CD4-positive, alpha-beta T cell (primary cell): ENCODE measurements at places on chromosomes 1 and 21. TPM values are rescaled to one million over a fixed set of nuclear protein-coding genes. Genes with fewer than 3 reads are reported as not detected.
A peak's percentile ranks its signal among the peaks of the same experiment; 100 is the strongest.

OR6K3 gene
- total RNA-seq, result not detected

GSTM3 gene
- 15.4 TPM for total RNA-seq

WNT9A gene
- not detected for total RNA-seq

ZMYND12 gene
- total RNA-seq, result 0.70 TPM

PWP2 gene
- 38.0 TPM for total RNA-seq

BTBD8 gene
- total RNA-seq, result 1.8 TPM

FAM163A gene
- 0.08 TPM for total RNA-seq

SPRR3 gene
- total RNA-seq, result not detected

SPRR2F gene
- total RNA-seq, result not detected

TRPM2 gene
- total RNA-seq, result 2.9 TPM

LYSMD1 gene
- total RNA-seq, result 0.55 TPM

DNA sequence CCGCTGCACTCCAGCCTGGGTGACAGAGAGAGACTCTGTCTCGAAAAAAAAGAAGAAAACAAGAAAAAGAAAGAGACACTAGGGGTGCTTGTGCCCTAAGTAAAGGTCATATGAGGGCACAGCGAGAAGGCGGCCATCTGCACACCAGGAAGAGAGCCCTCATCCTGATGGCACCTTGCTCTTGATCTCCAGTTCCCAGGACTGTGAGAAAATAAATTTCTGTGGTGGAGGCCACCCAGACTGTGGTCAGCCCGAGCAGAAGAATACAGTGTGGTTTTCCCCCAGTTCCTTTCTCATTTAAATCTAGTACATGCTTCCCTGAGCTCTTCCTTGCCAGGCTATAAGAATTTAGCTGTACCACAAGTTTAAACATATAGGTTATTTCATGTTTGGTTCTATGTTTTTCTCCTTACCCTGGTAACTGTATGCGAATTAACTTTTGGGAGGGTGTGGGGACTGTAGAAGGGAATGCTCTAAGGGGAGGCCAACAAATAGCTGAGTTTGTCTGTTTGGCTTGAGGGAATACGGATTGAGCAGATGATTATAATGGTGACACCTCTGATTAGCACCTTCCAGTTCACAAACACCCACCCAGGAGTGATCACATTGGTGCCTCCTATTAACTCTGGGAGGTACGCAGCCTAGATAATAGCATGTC lies 119.6 kb upstream of the ERRFI1 start:
- peaks cover 38% of the 10 kb centered on the region for H3K4me1 ChIP-seq
- H3K36me3 ChIP-seq, result no peaks in the 10 kb centered on the region
- DNase-seq, result no peak
- H3K4me3 ChIP-seq, result no peak overlapping the region
- H3K27ac ChIP-seq, result no peak overlapping the region

- H3K27ac ChIP-seq, result no peak overlapping the region
- no peaks in the 10 kb centered on the region for H3K4me1 ChIP-seq
- no peaks in the 10 kb centered on the region for H3K27me3 ChIP-seq
Observed at GRCh38 chr1:215523128-215523861, 43.8 kb upstream of the KCTD3 start.

DNA sequence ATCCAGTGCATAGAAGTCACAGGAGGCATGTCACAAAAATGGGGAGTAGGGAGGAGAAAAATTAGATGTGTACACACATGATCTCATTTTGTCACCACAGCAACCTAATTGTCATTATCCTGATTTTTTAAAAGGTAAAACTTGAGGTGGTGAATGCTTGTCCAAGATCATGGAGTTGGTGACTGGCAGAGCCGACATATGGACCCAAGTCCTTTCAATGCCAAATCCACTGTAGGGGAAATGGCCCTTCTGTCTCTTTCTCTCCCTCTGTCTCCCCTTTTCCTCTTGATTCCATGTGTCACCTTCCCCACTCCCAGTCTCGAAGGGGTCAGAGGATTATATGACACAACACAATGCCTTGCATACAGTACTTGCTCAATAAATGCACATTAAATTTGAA lies 65.7 kb upstream of the JUN start:
- no peaks in the 10 kb centered on the region for H3K36me3 ChIP-seq
- H3K27ac ChIP-seq, result no peak overlapping the region
- H3K4me1 ChIP-seq, result peaks cover 2% of the 10 kb centered on the region
- H3K4me3 ChIP-seq, result no peak overlapping the region
- H3K27me3 ChIP-seq, result no peaks in the 10 kb centered on the region
- no peak for DNase-seq

DNA sequence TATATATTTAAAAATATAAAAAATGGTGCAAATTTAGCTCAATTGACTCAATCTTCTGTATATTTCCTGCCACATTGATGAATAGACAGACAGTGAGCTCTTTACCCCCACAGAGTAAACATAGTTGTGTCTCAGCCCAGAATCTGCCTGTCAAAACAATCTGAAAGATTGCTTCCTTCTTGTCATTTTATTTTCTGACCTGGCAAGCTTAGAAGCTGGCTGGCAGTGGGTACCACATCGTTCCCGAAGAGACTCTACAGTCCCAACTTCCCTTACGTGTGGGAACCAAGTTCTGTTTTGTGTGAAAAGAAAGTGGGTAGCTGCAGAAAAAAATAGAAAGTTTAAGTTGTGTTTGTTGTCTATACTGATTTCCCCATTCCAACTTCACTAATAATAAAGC lies 629.3 kb upstream of the NEGR1 start:
- H3K4me1 ChIP-seq, result no peaks in the 10 kb centered on the region
- no peak for DNase-seq
- no peak overlapping the region for H3K27ac ChIP-seq
- H3K27me3 ChIP-seq, result no peaks in the 10 kb centered on the region

- no peaks in the 10 kb centered on the region for H3K4me1 ChIP-seq
- no peak for DNase-seq
- no peaks in the 10 kb centered on the region for H3K36me3 ChIP-seq
Observed at GRCh38 chr1:210415846-210416448, 87.2 kb downstream of the HHAT start.

- no peaks in the 10 kb centered on the region for H3K36me3 ChIP-seq
- no peak overlapping the region for H3K27ac ChIP-seq
- H3K27me3 ChIP-seq, result no peaks in the 10 kb centered on the region
- H3K4me1 ChIP-seq, result peaks cover 2% of the 10 kb centered on the region
- no peak overlapping the region for H3K4me3 ChIP-seq
- no peak for DNase-seq
Observed at GRCh38 chr21:39020751-39021477, 162.3 kb downstream of the PSMG1 start.

- H3K4me3 ChIP-seq, result no peak overlapping the region
- H3K27me3 ChIP-seq, result no peaks in the 10 kb centered on the region
- no peak for DNase-seq
- H3K4me1 ChIP-seq, result no peaks in the 10 kb centered on the region
- H3K36me3 ChIP-seq, result no peaks in the 10 kb centered on the region
- H3K27ac ChIP-seq, result no peak overlapping the region
Observed at GRCh38 chr1:178023181-178023618, 53.3 kb upstream of the SEC16B start.

GRCh38 chr1:83693427-83694126 lies 305.4 kb downstream of the TTLL7 start:
- H3K36me3 ChIP-seq, result no peaks in the 10 kb centered on the region
- no peaks in the 10 kb centered on the region for H3K27me3 ChIP-seq
- peaks cover 8% of the 10 kb centered on the region for H3K4me1 ChIP-seq

GRCh38 chr1:216606047-216606637 lies 117.1 kb downstream of the ESRRG start:
- no peak overlapping the region for H3K4me3 ChIP-seq
- H3K27ac ChIP-seq, result no peak overlapping the region
- DNase-seq, result no peak
- H3K27me3 ChIP-seq, result no peaks in the 10 kb centered on the region
- H3K4me1 ChIP-seq, result no peaks in the 10 kb centered on the region

DNA sequence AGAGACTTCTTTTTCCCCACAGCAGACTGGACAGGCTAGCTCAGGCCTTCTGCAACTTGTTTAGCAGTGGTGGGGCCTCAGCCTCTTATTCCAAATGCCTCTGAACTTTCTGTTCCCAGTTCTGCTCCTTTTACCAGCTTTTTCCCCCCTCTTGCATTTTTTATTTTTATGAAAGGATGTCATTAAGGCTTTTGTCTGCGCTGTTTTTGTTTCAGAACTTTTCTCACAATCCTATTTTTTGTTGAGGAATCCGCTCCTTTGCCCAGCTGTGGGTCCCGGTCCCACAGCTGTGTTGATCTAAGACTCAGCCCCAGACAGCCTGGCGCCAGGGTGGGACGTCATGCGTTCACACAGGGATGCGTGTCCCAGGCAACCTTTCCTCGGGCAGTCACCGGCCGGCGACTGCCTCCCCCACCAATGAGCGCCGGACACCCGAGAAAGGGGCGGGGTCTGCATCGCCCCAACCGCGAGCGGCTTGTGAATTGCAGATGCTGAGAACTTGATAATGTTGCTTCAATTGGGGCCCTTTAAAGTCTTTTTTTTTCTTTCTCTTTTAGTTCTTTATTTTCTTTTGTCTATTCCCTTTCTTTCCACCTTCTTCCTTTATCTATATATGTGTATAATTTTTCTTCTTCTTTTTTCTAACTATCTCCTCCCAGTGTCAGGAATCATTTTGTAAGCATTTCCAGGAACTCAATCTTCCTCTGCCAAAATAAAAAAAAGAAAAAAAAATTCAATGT lies 3.0 kb upstream of the ID3 start:
- peak; percentile 29 for DNase-seq
- no peaks in the 10 kb centered on the region for H3K36me3 ChIP-seq
- H3K27me3 ChIP-seq, result no peaks in the 10 kb centered on the region
- H3K4me1 ChIP-seq, result peaks cover 46% of the 10 kb centered on the region
- H3K27ac ChIP-seq, result no peak overlapping the region

DNA sequence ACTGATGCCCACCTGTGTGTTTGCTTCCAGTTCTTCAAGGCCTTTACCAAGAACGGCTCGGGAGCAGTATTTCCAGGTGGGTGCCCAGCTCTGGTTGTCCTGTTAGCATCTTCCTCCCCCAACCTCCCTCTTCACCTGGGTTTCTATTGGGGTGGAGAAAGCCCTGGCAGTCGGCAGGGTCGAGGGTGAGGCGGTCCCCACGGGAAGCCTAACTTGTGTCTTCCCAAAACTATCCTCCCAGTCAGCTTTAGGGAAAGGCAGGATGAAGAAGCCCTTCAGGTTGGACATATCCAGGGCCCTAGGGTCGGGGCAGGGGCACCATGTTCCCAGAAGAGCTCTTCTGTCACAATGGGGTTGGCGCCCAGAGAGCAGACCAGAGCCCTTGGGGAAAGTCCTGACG lies 20.6 kb downstream of the QSOX1 start:
- H3K27me3 ChIP-seq, result no peaks in the 10 kb centered on the region
- H3K4me1 ChIP-seq, result no peaks in the 10 kb centered on the region
- H3K4me3 ChIP-seq, result no peak overlapping the region
- H3K36me3 ChIP-seq, result no peaks in the 10 kb centered on the region
- DNase-seq, result no peak

DNA sequence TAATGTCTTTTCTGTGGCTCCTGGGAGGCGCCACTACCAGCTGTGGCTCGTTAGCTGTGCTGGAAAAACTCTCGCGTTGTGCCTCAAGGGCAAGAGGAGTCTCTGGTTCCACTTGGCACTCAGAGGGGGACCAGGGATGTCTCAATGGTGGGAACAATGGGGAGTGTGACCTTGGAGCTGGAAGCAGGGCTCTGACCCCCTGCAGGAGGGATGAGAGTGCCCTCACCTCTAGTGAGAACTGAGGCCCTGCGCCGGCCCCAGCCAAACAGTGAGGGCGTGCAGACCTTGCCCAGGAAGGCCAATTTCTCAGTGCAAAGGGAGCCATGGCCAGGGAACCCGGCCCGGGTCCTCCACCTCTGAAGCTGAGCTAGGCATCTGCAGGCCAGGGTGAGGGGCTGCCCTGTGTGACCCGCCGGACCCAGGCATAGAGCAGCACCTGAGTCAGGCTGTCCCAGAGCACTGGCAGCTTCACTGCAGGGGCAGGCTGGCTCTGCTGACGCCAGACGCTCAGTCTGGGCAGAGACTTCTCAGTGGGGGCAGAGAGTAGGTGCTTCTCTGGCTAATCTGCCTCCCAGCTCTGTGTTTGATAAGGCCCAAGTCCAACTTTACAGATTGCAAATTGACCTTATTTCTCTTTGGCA lies 1.8 kb downstream of the RD3 start:
- DNase-seq, result no peak
- no peak overlapping the region for H3K4me3 ChIP-seq
- no peak overlapping the region for H3K27ac ChIP-seq
- H3K4me1 ChIP-seq, result no peaks in the 10 kb centered on the region

DNA sequence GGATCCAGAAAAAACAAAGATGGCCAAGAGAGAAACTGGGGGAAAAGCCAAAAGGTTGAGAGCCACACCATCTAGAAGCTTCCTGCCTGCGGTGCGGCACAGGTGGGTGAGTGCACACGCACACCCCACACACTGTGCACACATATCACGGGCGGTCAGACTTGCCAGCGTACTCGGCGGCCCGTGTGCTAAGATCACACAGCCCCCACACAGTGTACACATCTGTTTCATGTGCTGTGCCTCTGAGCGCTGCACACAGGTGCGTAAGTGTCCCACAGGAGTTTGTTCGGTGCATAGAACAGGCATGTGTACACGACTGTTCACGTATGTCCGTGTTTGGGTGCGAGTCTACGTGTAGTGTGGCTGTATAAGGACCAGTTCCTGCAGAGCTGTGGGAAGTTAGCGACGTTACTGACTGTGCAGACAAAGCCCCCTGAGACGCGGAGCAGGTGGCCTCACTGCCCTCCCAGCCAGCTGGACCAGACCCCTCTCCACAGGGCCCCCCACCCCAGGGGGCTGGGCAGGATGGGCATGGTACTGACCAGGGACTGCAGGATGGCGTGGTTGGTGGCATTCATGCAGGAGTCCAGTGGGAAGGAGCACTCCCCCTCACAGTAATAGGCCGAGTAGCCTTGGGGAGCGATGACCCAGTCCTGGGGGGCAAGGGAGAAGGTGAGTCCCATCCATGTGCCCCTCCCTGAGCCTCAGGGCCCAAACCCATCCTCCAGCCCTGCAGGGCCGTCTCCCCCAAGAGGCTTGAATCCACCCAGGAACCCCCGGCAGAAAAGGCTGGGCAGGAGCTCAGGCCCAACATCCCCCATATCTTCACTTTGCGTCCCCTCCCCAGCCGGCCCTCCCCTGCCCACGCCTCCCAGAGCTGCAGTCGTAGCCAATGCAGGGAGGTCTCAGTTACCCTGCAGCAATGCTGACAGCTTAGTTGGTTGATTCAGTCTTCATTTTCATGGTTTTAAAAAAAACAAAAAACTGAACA lies 8.3 kb downstream of the OXCT2 start:
- H3K4me3 ChIP-seq, result no peak overlapping the region
- no peak for DNase-seq
- no peak overlapping the region for H3K27ac ChIP-seq
